ENCODE measurements at places on chromosomes 7 and 10.

DNA sequence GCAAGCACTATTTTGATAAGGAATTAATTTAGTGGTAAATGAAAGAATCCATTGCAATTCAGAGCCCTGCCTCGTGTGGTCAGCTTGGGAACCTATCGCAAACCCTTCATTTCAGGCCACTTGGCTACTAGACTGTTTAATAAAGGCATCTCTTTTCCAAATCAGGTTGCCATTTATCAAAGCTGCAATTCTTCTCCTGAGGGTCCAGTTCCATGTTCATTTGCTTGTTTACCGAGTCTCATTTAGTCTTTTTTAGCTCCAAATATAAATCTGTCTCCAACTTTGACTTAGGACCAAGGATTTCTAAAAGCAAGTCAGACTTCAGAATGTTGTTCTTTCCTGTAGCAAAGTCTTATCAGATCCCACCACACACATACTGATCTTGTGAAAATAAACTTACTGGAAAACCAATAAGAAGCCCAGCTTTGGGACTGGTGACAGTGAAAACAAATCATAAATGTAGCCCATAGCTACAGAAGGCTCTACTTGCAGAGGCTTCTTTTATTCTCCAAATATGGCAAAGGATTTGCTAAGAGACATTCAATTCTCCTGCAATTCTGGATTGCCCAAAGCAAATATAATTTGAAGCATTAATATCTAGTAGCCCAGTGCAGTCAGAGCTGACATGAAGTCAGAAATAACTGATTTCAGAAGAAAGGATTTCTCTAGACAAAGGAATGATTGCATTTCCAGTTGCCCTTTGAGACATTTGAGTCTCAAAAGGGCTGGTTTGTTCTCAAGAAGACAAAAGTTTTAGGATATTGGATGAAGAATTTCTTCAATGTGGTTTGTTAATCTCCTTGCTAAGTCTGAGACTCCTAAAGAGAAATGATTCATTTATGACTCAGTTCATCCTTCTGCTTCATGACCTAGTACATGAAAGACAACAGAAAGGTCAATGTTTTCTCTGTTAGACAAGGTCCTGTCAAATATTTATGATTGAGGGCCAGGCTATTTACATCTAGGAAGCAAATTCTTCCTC, 28.0 kb downstream of the PPP1R3C start:
- DNase-seq = no peak

DNA sequence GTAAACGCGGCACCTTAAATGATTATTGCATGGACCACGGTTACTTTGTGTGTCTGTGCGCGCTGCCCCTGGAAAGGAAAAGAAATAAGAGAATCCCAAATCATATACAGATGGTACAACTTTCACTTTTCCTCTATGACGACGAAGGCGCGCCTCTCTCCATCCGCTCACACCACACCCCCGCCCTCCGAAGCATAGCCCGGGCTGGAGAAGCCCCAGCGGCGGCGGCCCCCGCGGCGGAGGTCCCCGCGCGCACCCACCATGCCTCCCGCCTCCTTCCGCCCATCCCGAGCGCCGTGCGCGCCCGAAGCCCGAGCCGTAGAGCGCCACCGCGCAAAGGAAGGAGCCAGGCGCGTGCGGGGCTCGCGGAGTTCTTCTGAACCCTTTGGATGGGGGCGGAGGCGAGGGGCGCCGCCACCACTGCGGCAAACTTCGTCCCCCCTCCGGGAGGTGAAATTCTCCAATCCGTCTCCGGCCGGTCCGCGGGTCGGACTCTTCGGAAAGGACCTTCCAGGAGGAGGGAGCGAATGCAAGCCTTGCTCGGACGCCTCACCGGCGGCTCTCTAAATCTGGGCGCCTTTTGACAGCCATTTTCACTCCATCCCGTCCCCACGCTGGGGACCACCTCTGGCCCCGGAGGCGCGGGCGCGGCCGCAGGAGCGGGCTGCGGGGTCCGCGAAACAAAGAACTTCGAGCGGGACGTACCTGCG, 588 bp downstream of the GLI3 start:
- DNase-seq = no peak

DNA sequence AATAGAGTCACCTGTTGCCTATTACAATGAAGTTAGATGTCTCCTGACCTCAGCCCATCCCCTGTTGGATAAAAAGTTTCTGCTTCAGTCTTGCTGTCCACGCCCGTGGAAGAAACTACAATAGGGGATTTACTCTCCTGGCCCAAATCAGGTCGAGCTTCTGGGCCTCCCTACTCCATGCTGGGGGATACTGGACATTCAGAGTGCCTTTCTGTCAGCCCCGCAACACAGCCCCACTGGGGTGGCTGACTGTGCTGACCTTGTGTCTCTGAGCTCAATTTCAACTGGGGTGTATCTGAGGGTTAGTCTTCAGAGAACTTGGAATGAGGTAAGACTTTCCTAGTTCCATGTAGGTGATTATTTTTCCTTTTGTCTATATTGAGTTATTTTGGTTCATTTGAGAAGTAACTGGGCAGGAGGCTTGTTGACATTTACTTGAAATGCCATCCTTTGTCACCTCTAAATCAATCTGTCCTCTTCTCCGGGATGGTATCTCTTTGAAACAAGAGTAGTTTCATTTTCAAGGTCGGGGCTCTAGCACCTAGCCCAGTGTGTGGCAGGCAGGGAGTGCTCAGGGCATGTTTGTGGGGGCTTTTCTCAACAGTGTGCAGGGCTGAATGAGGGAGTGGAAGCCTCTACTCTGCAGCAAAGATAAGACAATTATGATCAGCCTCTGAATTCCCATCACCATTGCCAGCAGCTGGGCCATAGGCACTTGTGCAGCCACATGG, 17.7 kb upstream of the CXCL12 start:
- DNase-seq = no peak

GRCh38 chr10:43350156-43350555, 21.3 kb upstream of the FXYD4 start:
- no peak for DNase-seq

DNA sequence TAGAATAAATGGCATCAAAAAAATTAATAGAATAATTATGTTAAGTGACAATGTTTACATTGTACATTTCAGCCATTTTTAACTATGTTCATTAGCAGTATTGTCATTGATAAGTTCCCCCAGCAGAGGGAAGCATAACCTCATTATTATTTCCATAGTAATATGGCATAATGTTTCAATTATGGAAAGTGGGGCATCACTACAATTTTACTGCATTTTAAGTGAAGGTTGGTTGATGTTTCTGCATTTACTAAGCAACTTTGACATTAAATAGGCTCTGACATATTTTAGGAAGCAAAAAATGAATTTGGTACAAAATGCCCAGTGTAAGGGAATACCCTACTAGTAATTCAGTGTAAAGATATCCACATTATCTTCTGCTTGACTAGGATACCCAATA, 218.3 kb downstream of the SEMA3A start:
- DNase-seq = no peak

DNA sequence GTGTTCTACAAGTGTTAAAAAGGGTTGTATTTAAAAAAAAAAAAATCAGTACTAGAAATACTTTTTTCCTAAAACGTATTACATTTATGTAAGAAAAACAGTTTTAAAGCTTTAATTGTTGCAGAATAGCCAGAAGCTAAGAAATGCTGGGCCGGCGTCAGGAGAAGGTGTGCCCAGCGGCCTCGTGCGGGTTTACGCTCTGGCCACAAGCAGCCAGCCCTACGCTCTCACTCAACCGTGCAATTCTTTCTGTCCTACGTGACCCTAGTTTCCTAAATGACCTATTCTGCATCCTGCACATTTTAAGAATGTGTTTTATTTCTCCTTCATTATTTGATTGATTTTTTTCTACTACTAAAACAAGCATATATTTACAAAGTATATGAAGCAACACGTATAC, 279.7 kb upstream of the KLF14 start:
- DNase-seq = no peak

GRCh38 chr7:131961054-131961680, 404.7 kb upstream of the PODXL start:
- no peak for DNase-seq

- no peak for DNase-seq
These were observed 176.9 kb downstream of the SEMA3A start for GRCh38 chr7:84017651-84018050.

- DNase-seq = no peak
These were observed 154.8 kb downstream of the CCDC3 start for GRCh38 chr10:12846718-12847117.

- DNase-seq = peak; percentile 94
These were observed at the start of gene METTL27 for GRCh38 chr7:73842067-73842976. Gene METTL27, minus strand, starts transcription at chr7:73842516. Its CDS starts 376 bp downstream, at chr7:73842140.

DNA sequence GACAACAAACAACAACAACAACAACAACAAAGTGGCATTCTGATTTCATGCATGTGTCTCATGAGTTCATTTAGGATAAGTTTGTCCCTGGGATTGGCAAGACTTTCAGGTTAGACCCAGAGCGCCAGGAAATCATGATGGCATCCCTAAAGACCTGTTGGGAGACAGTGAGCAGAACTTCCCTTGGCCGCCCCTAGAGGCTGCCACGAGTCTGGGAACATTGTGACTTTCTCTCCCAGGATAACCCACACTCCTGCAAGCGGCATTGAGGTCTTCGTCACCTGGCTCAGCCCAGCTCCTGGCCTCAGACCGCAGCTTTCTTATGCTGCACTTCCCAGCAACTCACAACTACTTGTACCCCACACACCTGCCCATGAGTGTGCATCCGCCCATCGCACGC, 80.5 kb upstream of the RNF32 start:
- DNase-seq = no peak

- no peak for DNase-seq
These were observed 428.9 kb downstream of the TNS3 start for GRCh38 chr7:47153058-47153457.

- DNase-seq = no peak
These were observed 22.3 kb downstream of the MCM10 start for GRCh38 chr10:13183625-13184024.

DNA sequence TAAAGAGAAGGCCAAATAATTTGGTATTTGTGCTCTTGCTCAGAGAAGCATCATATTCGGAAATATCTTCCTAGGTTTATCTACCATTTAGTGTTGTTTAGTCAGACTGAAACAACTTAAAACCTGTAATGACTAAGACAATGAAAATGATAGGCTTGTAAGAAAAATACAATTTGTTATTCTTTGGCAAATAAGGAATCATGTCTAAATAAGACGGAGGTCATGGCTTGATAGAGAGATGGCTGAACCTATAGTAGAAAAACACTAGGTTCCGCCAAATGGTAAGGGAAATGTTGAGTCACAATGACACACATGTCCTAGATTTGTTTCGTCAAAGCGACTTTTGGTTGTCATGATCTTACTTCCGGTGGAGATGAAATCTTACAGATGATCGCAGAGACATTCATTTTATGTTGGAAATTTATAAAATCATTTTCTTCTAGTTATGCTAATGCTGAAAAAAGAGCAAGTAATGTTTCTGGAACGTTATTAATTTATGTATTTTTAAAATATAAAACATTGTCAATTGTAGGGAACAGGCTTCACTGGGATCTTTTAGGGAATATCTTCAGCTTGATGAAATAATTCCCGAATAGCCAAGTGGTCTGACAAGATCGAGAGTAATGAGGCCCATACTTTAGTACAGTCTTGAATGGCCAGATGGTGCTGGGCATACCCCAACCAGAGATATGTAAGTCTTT, 1.0 kb downstream of the SRGN start:
- peak; percentile 42 for DNase-seq

GRCh38 chr7:93728292-93728691, 153.8 kb upstream of the CALCR start:
- DNase-seq = no peak

DNA sequence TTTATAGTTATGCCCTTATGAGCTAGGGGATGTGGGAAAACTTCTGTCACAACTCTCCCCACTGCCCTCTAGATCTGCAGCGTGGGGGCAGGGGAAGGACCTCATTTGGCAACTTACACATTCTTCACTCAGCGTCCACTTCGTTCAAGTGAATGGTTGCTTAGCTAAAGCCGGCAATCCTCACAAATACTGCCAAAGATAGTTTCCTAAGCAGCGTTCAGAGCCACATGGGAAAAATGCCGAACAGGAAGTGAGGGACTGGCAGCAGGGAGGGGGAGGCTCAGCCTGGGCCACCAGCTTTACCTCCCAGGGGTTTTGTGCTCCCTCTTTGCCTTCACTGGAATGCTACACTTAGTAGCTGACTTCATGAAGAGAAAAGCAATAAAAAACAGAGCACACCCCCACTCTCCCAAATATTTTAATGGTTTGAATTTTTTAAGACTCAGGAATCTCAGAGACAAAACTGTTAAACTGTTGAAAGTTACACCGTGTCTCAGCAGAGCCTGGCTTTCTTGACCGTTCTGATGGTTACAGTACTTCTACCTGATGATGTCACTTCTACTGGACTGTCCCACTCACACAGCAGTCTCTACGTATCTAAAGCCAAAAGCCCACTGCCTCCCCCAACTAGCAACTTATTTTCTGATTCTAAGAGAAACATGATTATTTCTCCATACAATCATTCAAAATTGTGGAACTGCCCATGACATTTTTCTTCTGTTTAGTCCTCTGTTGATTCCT, 10.4 kb downstream of the GRM3 start:
- DNase-seq = no peak

DNA sequence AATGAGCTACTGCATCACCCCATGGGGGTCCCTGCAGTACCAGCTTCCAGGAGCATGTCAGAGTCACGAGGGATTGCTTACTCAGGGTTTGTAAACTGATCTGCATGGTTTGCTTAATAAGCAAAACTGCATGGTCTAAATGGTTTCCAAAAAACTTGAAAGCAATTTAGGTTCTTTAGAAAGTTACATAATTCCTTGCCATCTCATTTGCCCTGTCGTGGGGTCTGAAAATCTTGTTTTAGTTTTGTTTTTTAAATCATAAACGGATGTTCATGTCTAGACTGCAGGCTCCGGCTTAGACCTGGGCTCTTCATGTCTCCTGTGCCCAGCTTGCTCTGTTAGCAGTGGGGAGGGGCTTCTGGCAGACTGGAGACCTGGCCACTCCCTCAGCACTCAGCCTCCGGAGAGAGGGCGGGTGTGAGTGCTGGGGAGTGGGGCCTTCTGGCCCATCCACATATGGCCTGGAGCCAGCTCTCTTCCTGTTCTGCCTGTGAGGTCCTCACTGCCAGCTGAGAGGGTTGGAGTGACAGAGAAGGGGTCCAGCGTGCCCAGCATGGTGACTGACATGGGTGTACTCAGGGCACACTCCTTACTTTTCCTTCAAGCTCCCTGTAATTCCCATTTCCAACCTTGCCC, 17.5 kb downstream of the PRF1 start:
- no peak for DNase-seq

- DNase-seq = no peak
These were observed 56.6 kb downstream of the CUX1 start for GRCh38 chr7:101874028-101874427.

DNA sequence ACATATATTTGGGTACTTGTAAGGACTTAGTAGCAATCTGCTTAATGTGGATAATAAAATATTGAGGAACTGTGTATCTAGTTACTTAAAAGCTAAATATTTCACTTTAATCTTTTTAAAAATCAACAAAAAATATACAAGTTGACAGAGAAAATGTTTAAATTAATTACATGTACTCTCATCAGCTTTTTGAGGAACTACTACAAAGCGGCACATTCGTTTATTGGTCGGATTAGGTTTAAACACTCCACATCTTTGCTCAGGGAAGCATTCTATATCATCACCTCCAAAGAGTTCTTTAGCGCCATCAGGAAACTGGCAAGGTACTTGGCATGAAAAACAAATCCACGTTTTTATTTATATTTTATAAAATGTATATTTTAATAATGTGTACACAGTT, 1.6 kb downstream of the ATOH7 start:
- no peak for DNase-seq

All from activated CD4-positive, alpha-beta memory T cell treated with anti-CD3 and anti-CD28 coated beads, Interleukin-2, amount 10 ng/mL, durations not matched to agents 7 days and 5 days (primary cell).